Occipital lobe (tissue), 3 donors: ENCODE measurements at places on chromosomes 7 and 10.

- no peak for DNase-seq
Measured at GRCh38 chr7:92460510-92460909, 13.2 kb downstream of the GATAD1 start.

DNA sequence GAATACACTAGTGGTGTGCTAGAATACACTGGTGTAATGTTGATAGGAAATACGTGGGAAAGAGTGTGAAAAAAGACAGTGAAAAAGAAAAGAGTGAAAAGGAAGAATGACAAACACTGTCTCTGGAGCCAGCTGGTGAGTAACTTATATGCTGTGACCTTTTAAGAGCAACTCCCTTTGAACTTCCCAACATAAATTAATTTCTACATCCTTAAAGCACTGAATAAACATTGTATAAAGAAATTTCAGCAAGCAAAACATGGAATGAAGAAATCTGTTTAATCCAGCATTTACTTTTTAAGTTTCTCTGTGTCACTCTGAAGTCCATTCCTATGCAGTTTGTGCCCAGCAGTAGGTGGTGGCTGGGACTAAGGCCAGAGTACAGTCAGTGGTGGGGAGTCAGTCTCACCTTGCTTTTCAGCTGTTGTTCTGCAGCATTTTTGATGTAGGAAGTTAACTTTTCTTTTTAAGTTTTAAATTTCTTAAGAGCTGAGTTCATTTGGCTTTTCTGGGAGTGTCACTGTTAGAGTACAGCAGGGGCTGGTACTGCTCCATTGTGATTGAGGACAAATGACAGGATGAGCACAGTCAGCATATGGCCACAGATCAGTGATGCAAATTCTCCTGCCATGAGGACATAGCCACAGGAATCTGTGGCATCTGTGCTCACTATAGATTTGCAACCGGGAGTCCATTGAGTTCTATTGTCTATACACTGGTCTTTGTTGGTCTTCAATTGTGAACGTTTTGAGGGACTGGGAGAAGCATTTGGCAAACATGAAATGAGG lies 321.8 kb downstream of the ZNF248 start:
- no peak for DNase-seq

DNA sequence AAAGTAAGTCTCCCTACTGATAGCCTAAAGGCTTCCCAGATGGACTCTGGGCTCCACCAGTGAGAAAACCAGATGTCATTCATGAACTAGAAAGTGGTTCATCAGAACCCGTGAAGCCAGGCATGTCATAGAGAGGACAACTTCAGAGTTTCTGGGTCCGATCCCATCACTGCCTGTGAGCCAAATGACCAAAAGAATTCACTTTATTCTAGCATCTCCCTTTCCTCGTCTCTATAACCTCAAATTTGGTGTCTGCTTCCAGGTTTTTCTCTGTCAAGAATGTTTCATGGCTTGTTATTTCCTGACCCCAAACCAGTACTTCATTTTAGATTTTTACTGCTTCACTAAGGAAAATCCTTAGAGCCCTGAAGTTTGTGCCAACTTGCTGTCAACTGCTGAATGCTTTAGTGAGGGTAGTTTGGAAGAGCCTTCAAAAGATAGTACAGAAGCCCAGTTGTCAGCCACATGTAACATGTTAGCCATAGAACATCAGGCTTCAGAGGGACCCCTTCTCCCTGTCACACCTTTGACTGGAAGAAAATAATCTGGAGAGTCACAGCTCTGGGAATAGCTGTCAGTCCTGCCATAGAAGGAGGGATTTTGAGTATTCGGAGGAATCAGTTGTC lies 34.0 kb downstream of the ITGB8 start:
- DNase-seq = no peak

GRCh38 chr7:96417784-96418183 lies 95.9 kb upstream of the SLC25A13 start:
- DNase-seq = no peak

GRCh38 chr7:18347170-18347569 lies 148.4 kb upstream of the HDAC9 start:
- DNase-seq = no peak

DNA sequence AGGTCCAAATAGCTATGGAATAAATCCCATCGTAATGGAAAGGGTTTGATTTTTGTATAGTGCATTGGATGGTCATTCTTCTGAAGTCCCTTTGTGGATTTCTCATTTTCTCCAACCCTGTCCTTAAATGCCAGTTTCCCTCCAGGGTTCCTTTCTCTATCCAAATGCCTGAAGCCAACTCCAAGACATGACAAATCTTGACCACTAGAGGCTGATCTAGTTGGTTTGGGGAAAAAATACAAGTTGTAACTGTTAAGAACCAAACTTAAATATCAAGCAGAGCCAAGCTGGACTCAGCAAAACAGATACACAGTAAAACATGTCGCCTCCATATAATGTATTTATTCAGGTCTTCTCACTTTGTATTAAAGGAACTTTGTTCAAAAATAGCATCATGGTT lies 28.7 kb downstream of the FRMD4A start:
- DNase-seq = no peak

DNA sequence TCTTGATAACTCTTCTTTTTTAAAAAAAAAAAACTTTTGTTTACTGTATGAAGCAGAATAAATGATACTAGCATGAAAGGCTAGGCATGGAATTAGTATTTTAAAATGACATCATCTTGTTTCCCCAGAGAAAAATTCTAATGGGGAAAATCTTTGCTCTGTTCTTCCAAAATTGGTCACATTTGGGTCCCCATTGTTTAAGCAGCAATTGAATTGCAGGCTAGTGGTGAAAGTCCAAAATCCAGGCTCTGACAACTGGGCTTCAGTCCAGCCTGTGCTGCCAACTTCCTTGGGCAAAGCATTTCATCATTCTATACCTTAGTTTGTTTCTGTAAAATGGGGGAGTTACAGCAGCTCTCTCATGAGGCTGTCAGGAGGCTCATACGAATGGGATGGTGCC lies 726.4 kb downstream of the KCNMA1 start:
- DNase-seq = no peak

- DNase-seq = no peak
Measured at GRCh38 chr10:76491216-76491615, 1059.8 kb downstream of the LRMDA start.

- no peak for DNase-seq
Measured at GRCh38 chr7:23277359-23277989, 21.7 kb upstream of the MALSU1 start.

GRCh38 chr10:22365644-22366434 lies 20.5 kb downstream of the SPAG6 start:
- no peak for DNase-seq

DNA sequence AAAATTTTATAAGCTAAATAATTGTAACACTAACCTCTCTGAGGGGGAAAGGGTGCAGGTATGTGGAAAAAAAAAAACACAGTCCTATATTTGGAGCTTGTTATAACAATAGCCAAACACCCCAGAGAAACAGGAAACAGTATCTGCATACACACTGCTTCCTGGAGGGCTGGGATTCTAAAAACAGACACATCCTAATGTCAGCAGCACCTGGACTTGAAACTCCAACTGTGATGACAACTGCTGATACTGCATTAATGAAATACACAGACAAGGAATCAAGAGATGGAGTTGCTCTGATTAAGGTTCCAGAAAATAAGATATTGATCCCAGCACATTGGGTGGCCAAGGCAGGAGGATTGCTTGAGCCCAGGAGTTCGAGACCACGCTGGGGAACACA lies 9.3 kb downstream of the DAGLB start:
- DNase-seq = no peak

GRCh38 chr7:37216923-37217322 lies 231.7 kb downstream of the ELMO1 start:
- DNase-seq = no peak

- no peak for DNase-seq
Measured at GRCh38 chr7:32658467-32658869, 163.2 kb downstream of the AVL9 start.

DNA sequence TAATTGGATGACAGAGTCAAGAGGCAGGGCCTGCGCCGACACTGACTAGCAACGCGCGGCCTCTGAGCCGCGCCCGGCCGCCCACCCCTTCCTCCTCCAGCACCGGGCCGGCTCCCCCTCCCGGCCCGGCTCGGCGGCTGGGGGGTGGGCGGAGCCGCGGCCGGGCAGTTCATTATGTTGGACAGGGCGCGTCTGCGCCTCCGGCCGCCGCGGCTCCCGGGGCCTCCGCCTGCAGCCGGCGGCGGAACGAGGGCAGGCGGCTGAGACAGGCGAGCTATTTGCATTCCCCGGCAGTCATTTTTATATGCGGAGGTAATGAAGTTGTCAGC lies 106.7 kb downstream of the SNX10 start:
- DNase-seq = peak; percentile 66

GRCh38 chr10:4181621-4182049 lies 396.6 kb upstream of the KLF6 start:
- DNase-seq = no peak

GRCh38 chr10:31602541-31603234 lies 283.7 kb downstream of the ZEB1 start:
- peak; percentile 64 for DNase-seq

DNA sequence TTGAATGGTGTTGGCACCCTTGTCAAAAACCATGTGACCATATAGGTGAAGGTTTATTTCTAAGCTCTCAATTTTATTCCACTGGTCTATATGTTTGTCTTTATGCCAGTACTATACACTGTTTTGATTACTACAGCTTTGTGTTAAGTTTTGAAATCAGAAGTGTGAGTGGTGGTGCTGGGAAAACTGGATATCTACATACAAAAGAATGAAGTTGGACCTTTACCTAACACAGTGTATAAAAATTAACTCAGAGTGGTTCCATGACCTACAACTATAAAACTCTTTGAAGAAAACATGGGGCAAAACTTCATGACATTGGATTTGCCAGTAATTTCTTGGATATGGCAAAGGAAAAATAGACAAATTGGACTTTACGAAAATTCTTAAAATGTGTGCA lies 112.2 kb downstream of the NRF1 start:
- no peak for DNase-seq

GRCh38 chr7:105345725-105346124 lies 43.0 kb downstream of the SRPK2 start:
- no peak for DNase-seq

GRCh38 chr10:69123306-69123746 lies 652 bp upstream of the VPS26A start:
- DNase-seq = no peak

DNA sequence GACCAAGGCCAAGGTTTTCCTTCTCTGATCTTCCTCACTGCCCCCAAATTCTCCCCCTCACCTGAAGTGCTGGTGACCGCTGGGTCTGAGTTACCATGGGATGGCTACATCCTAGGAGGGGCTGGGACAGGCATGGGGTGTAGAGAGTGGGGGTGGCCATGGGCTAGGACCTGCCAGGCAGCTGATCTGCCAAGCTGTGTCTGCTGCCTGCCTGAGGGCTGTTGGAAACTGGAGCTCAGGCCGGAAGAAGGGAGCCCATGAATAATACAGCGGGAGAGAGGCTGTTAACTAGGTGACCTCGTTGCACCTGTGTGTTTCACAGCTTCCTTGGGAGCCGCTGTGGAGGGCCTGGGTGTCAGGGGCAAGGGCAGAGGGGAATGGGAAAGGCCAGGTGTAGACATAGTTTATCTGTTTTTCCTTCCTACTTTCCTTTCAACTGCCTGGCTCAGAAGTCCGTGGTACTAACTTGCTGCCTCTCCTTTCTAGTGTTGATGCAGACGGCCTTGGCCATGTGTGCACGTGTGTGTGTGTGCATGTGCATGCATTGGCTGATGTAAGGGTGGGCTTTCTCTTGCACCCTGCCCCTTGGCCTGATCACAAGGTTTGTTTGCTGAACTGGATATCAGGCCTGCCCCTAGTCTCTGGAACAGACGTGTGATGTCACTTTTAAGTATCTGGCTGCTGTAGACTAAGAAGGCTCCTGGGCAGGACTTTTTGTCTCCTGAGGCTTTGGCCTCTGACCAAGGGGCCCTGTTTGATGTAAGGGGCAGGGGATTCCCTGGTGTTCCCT lies 11.9 kb downstream of the CDH23 start:
- no peak for DNase-seq

DNA sequence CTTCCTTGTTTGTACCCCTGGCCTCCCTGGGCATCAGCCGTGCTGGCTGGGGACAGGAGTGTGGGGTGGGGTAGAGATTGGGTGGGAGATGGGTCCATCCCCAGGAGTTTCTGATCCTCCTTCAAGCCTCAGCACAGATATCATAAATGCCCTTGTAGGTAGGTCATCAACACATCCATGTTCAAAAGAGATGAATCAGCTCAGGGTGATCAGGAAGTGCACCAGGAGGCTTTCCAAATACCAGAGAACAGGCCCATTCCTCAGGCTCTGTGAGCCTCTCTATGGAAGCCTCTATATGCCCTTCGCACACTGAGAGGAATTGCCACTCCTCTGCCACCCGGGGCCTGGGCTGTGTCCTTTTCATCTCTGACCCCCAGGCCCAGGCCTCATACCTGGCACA lies 31.9 kb upstream of the ADCYAP1R1 start:
- DNase-seq = no peak

- DNase-seq = no peak
Measured at GRCh38 chr7:137655804-137656203, 191.0 kb downstream of the DGKI start.

GRCh38 chr10:89153116-89153515 lies 54.0 kb downstream of the CH25H start:
- no peak for DNase-seq

DNA sequence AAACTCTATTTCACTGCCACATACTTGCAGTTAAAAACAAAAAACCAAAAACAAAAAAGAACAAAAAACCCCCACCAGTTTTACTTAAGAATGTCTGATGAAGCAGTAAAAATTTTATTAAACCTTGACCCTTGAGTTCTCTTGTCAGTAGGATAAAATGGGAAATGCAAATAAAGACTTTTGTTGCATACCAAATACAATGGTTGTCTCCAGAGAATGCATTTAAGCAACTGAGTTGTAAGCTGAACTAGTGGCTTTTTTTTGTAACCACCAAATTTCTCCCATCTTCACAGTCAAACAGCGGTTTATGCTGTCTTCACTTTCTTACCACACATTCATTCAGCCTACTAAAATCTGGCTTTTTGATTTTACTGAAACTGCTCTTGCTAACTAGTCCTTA lies 3.1 kb downstream of the SYPL1 start:
- DNase-seq = no peak

DNA sequence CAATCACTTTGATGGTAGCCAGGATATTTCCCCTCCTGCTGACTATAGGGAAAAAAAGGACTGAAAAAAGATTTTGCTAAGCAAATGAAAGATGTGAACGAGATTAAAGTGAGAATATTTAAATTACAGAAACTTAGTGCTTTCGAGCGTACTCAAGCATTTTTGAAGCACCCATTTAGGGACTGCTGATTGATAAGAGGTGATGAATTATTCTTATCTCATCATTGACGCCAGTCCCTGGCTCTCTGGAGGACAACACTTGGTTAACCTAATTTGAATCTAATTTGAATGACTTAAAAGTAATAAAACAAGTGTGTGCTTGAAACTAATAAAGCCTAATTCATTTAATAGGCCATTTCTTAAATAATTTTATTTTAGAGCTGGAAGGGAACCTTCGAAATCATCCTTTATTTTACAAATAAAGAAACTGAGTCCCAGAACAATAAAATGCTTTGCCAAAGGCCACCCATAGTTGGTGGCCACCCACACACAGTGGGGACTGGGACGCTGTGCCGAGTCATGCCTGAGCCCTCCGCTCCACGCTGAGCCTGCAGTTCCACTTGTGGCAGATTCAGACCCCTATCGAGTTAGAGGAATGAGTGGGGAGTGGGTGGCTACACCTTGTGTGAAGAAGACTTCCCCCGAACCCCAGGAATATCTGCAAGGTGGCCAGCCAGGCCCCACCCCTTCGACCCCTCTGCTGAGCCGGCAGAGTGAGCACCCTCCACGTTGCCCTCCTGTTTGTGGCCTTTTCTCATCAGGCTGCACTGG lies 61.1 kb upstream of the SAMD8 start:
- DNase-seq = no peak

GRCh38 chr10:95421782-95422181 lies 131.0 kb upstream of the PDLIM1 start:
- no peak for DNase-seq

- DNase-seq = no peak
Measured at GRCh38 chr7:157497367-157497743, 160.6 kb downstream of the DNAJB6 start.
